ENCODE measurements at places on chromosomes 11 and 22.
A peak's percentile ranks its signal among the peaks of the same experiment; 100 is the strongest.

DNA sequence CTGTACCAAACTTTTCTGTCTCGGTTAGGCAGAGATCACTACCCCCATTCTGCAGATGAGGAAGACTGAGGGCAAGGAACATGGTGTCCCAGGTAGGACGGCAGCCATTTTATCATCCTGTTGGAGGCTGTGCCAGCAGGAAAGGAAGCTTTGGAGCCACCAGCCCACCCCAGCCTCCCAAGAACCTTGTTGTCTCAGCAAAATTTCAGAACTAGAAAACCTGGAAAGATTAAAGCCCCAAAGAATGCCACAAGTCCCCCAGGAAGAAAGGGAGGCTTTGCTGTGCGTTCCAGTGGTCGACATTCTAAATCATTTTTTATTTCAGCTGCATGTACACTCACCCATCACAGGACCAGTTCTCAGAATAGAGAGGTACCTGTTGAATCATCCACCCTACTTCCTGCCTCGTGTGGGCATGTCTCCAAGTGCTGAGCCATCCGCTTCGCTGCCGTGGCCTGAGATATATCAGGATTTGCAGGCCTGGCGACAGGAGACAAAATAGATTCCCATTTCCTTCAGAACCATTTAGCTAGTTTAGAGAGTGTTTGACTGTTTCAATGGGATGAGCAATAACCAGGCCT lies 13.0 kb upstream of the EIF3D start:
- DNase-seq = no peak

- no peak for DNase-seq
These were observed 41.2 kb upstream of the PAK1 start for GRCh38 chr11:77515063-77515462.

GRCh38 chr11:44899959-44900358 lies 50.7 kb downstream of the TP53I11 start:
- peak; percentile 41 for DNase-seq

DNA sequence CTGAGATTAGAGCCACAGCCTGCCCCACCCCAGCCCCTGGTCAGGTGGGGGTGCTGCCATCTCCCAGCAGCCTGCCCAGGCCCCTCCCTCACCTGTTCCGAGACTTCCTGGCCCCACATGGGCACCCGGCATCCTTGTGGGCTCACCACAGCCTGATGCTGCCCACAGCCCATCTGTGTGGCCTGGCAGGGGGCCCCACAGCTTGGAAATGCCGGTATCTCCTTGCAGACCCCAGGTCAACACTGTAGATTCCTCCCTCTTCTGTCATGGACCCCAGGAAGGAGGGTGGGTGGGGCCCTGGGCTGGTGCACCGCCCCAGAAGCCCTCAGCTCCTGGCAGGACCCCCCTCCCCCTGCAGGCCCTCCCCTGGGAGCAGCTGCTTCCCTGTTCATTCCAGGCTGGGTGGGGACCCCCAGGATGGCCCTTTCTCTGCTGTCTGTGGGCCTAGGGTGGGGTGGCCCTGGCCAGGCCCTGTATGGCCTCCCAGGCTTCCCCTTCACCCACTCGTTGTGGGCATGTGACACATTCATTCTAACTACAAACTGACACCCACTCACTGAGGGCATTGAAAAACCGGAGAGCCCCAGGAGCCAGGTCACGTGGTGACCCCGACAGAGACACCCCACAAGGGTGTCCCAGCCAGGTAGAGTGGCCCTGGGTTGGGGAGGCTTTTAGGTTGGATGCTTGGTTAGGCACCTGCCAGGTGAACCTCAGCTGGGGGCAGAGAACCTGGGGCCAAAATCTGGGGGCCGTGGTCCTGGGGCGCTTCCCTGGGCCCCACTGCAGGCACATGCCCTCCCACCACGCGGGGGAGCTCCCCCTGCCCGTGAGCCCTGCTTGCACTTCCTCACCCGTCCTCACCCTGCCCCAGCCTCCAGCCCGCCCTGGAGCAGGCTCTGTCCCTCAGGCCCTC lies 44.1 kb upstream of the CCDC188 start:
- DNase-seq = no peak

DNA sequence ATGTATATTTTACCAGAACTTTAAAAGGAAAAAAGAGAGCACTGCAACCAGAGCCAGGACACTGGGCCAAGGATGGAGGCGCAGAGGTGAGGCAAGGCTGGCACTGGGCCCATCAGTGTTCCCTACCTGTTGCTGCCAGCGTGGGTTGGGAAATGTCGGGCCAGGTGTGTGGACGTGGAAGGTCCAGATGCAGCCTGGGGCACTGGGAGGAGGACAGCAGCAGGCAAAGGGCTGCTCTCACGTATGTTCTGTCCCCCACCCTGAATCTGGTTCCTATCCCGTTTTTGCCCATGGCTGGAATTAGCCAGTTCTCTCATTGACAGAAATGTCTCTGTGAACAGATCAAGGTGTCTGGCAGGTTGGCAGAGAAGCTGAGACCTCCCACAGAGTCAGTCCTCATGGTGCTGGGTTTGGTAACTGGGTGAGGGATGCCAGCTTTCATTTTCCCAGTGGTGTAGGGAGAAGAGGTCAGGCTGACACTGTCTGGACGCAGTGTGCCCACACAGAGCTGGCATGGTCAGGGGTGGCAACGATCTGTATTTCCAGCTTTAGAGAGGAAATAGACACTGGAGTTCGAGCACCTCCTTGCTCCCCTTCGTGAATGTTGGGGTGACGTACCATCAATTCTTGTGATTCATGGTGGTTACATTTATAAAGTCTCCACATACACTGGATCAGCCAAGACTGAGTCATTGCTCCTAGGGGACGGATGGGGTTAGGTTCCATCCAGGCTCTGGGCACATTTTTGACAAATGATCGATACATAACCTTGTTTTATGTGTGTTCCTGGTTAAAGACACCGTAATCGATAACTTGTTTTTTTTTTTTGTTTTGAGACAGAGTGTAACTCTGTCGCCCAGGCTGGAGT lies 4.3 kb upstream of the PNPLA3 start:
- no peak for DNase-seq
